ENCODE measurements at places on chromosomes 6 and 20.

DNA sequence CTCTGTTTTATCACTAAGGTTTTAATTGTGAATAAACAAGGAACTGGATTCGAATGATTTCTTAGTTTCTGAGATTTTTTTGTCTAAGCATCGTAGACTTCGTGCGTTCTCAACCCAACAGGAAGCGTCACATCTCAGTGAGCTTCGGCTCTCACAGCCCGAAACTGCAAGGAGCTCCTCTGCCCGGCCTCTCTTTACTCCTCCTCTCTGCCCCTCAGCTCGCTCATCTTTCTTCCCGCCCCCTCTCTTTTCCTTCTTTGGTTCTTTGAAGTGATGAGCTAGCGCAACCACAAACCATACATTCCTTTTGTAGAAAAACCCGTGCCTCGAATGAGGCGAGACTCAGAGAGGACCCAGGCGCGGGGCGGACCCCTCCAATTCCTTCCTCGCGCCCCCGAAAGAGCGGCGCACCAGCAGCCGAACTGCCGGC is 480 bp upstream of the NT5E start:
- DNase-seq, result no peak
- H3K27me3 ChIP-seq, result no peaks in the 10 kb centered on the region
- H3K4me1 ChIP-seq, result peaks cover 34% of the 10 kb centered on the region
- peaks cover 55% of the 10 kb centered on the region for H3K36me3 ChIP-seq

DNA sequence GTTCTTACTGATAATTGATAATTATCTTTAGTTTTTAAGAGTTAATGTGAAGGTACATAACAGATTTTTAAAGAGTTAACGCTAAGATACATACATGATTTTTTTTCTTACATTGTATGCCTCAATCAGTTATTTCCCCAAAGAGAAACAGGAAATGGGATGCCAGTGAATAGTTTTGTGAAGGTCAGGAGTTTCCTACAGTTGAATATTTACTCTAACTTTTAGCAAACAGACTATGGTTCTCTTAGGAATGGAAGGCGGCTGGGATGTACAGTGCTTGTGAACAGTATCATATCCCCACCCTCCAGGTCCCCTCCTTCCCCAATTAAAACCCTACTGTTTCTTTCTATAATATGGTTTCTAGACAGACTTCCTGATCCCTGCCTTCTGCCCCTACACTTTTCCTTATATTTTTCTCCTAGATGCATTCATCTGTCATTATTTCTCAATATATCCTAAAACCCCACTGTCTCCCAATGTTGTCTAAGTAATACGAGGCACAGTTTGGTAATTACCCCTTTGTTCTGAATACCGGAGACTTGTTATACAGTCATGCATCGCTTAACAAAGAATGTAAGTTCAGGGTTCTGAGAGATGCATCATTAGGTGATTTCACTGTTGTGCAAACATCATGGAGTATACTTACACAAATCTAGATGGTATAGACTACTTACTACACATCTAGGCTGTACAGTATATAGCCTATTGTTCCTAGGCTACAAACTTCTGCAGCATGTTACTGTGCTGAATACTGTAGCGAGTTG is 29.2 kb downstream of the SLC35A1 start:
- H3K27me3 ChIP-seq, result no peaks in the 10 kb centered on the region
- H3K4me1 ChIP-seq, result no peaks in the 10 kb centered on the region
- no peak for DNase-seq
- no peak overlapping the region for H3K27ac ChIP-seq

DNA sequence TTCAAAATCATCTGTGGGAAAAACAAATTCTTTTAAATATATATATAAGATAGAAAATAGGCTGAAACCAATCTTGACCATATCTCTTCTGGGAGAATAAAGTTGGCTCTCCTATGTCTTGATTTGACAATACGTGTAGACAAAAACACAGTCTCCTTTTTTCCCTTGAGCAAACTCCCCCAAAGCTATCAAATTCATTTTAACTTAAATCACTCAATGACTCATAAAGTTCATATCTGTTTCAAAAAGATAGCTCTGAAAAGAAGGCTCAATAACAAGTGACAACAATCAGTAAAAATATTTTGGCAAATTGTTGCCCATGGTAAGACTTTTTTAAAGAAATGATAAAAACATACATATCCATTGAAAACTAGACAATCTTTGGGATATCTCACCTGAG is 236.0 kb upstream of the TENT5A start:
- no peaks in the 10 kb centered on the region for H3K36me3 ChIP-seq
- H3K27ac ChIP-seq, result no peak overlapping the region
- no peaks in the 10 kb centered on the region for H3K27me3 ChIP-seq
- no peak for DNase-seq
- H3K4me3 ChIP-seq, result no peak overlapping the region

DNA sequence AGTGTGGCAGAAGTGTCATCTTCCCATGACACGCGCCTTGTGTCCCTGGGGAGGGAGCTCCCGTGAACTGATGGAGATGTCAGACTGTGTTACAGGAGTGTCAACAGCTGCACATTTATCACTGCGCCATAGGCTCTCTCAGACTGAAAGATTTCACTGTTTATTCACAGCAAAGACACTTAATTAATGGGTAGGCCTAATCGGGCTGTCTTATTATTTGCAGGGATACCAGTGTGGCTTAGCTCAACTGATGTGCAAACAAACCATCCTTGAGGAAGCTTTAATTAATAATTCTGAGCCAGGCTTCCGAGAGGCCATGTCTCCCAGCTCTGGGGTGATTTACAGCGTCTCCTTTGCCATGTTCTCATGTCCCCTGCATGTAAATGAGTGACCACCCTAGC is 771.0 kb downstream of the QKI start:
- DNase-seq, result no peak
- H3K27me3 ChIP-seq, result no peaks in the 10 kb centered on the region
- H3K4me1 ChIP-seq, result no peaks in the 10 kb centered on the region
- no peak overlapping the region for H3K27ac ChIP-seq

GRCh38 chr20:17674722-17675518 is 7.1 kb downstream of the RRBP1 start:
- peak; percentile 23 for DNase-seq
- H3K4me3 ChIP-seq, result no peak overlapping the region
- peaks cover 76% of the 10 kb centered on the region for H3K36me3 ChIP-seq
- no peak overlapping the region for H3K27ac ChIP-seq
- H3K27me3 ChIP-seq, result no peaks in the 10 kb centered on the region
- H3K4me1 ChIP-seq, result peaks cover 6% of the 10 kb centered on the region

DNA sequence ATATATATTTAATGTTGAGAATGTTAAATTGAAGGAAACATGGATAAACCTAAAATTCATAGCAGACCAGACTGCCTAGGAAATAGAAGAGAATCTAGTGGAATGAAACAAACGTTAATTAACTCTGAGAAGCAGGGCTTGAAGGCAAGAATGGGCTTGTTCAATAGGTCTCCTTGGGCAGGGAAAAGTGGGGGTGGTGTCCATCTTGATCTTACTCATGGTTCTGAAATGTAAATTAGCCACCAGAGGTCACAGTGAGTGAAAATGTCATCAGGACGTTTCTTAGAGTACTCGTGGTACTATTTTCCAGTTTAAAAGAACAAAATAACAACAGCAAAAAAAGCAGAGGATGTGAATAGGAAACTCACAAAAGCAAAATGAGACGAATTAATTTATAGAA is 66.8 kb upstream of the BTBD3 start:
- peak; percentile 69 for DNase-seq
- H3K27ac ChIP-seq, result peak overlapping the region; percentile 96
- no peaks in the 10 kb centered on the region for H3K27me3 ChIP-seq

Data from RWPE2 (cell line).